OCI-LY7 (cell line): ENCODE measurements at places on chromosomes 3 and 15. TPM values are rescaled to one million over a fixed set of nuclear protein-coding genes. Genes with fewer than 3 reads are reported as not detected.

The CPEB1 gene
- total RNA-seq, result not detected in 2 replicates

GRCh38 chr3:132545471-132545870 is 51.6 kb upstream of the ACKR4 start:
- no peak for DNase-seq

DNA sequence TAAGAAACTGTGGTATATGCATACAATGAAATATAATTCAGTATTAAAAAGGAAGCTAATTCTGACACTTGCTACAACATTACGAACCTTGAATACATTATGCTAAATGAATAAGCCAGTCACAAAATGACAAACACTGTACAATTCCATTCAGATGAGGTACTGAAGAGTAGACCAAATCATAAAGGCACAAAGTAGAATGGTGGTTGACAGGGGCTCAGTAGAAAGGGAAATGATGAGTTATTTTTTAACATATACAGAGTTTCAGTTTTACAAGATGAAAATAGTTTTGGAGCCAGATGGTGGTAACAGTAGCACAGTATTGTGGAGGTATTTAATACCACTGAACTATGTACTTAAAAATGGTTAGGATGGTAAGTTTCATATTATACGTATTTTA is 254.6 kb upstream of the RBMS3 start:
- DNase-seq, result no peak

GRCh38 chr3:179398574-179399231 is 51.2 kb downstream of the MFN1 start:
- no peak for DNase-seq

DNA sequence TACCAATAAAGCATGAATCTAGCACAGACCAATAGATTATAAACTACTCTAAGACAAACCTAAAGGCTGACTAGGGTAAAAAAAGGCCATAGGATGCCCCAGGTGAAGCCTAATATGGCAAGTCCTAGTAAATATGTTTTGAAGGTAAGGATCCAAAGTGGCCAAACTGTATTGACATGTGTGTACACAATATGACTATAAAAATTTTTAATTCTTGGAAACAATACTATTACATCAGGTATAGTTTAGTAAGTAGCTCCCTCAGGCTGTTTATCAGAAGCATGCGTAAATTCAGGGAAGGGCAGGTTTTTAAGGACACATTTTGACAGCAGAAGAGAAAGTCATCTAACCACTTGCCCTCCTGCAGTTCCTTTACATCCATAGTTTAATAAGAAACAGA is 18.8 kb downstream of the GNB4 start:
- no peak for DNase-seq
